Activated naive CD4-positive, alpha-beta T cell treated with anti-CD3 and anti-CD28 coated beads, Interleukin-2, amount 50 U/mL, for 72 hours (primary cell): ENCODE measurements at places on chromosomes 2 and 18.
A peak's percentile ranks its signal among the peaks of the same experiment; 100 is the strongest.

DNA sequence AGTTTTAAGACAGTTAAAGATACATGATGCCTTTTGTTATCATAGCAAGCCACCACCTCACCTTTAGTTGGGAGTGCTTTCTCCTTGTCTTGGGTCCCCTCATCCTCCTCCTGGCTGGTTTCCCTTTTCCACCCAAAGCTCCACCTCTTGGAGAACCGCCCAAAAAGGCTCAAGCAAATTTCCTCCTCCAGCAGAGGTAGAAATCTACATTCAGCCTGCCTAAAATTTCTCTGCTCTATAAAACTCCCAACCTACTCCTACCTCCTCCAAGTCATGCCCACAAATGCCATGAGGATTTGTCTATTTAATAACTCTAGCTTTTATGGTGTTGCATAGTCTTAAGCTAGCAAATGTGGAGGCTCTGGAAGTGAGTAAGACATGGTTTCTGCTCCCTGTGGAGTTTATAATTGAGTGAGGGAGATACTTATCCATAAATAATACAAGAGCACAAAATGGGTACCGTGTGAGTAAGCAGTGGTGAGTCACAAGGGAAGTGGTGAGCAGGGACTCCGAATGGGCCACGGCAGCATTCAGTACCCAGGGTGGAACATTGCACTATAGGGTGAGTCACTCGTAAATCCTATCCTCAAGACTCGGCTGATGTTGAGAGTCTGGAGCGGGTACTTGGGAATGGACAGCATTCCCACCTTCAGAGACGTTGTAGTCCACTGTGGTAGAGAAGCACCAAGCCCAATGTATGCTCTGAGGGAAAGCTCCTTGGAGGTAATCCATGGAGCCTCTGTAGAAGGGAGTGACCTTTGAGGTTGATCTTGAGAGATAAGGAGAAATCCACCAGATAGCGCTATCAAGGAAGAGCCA lies 146.3 kb downstream of the RTN4 start:
- DNase-seq = peak; percentile 54

DNA sequence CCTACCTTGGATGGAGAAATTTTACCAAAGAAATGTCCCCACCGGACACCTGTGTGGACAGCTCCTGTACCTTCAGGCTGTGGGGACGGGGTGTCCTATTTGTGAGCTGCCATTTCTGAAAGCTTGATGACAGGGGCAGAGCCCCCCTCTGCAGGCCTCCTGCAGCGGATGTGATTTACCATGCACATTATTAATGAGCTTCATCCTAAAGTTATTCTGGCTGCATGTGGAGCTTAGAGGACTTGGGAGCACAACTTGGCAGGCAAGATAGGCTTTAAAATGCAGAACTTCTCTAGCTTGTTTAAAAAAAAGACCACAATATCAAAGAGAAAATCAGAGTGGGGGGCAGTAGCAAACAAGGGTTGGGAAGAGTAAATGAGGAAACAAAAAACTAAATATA lies 350.0 kb upstream of the KLHL29 start:
- no peak for DNase-seq

DNA sequence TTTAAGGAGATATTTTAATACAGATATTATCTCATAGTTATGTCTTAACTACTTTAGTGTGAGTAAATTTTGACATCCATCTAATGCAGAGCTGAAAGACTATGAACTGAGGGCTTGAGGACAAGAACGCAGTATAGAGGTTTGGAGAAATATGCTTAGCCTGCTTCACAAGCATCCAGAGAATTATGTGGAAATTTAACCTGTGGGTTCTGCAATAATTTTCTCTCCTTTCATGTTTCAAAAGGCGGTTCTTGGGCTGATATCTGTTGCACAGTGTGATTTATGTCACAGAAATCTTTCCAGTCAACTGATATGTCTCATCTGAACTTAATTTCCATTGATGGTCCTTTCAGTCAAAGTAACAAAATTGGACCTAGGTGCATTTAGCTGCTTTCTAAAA lies 371.9 kb upstream of the VRK2 start:
- DNase-seq = no peak

GRCh38 chr18:13401404-13401803 lies 182.8 kb downstream of the LDLRAD4 start:
- DNase-seq = no peak

DNA sequence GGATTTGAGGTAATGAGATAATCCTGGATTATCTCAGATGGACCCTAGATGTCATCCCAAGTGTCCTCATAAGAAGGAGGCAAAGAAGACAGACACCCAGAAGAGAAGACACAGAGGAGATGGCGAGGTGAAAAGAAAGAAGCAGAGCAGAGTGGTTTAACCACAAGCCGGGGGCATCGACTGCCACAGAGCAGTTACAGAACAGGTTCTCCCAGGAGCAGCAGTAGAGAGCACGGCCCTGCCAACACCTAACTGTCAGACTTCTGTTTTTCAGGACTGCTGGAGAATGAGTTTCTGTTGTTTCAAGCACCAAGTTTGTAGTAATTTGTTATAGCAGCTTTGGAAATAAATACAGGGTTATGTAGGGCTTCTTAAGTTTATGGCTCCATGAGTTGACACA lies 437.0 kb downstream of the THSD7B start:
- no peak for DNase-seq

GRCh38 chr2:133599811-133600210 lies 31.5 kb upstream of the NCKAP5 start:
- DNase-seq = no peak
